Posterior vena cava (tissue), 2 donors: ENCODE measurements at places on chromosomes 6 and 20.

DNA sequence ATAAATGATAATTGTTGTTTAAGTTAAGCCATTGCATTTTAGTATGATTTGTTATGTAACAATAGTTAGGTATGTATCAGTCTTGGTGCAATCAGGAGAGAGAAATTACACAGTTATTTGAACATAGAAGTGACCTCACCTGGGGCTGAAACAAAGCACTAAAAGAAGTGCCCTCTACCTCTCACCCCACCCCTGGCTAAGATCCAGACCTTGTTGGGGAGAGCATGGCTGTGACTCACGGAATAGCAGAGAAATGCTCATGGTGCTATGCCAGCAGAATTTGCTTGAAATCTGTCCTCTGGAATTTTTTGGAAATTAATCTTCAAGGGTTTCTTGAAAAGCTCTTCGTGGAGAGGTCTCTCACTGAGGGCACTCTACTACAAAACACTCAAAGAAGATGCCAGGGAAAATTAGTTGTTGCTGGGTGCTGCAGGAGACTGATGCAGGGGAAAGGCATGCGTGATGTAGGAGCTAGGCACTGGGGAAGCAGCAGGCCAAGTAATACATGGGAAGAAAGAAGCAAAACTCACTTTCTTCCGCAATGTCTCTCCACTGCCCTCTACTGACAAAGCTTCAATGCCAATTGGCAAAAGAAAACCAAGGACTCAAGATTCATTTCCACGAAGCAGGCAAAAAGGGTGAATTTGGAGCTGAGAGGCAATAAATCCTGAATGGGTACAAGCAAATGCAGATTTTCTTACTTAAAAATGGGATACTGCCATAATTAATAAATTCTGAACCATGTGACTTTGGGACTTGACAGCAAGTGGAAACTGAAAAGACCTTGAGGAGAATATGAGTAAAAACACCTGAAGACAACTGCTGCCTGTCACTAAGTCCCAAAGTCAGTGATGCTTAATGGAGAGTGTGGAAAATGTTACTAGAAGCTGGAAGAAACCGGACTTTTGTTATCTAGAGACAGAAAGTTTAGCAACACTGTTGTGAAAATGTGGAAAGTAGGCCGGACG, 136.3 kb upstream of the ZNF184 start:
- DNase-seq = no peak

DNA sequence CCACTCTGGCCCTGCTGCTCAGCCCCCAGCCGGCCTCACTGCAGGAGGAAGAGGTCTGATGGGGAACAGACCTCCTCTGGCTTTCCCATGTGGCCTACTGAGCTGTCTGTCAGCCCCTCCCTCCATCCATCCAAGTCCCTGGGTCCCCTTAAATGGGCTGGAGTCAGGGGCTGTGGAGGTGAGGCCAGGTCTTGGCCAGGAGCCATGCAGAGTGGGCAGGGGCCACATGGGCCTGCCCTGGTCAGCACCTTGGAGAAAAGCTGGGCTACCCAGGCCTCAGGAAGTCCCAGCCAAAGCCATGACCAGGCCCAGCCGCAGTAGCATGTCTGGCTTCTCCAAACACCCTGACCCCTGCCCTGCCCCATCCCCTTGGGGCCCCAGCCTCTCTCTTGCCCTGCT, 6.3 kb downstream of the SPDEF start:
- no peak for DNase-seq

GRCh38 chr6:27592481-27593199, 119.7 kb upstream of the ZNF184 start:
- no peak for DNase-seq

GRCh38 chr6:149194820-149195558, 122.5 kb upstream of the TAB2 start:
- DNase-seq = no peak

- DNase-seq = no peak
Measured at GRCh38 chr20:8646716-8647115, 422.2 kb upstream of the PLCB4 start.

DNA sequence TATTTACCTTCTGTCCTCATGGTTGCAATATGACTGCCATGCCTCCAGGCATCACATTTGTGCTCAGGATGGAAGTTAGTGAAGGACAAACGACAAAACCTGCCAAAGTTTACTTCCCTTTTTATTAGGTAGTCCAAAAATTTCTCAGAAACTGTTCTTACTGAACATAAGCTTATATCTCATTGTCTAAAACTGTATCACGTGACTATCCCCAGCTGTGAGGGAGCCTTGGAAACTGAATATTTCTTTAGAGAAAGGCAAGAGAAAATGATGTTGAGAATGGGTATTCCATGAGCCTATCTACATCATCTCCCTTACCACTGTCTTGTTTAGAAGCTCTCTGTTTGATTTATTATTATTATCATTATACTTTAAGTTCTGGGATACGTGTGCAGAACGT, 303.6 kb upstream of the PRND start:
- no peak for DNase-seq

DNA sequence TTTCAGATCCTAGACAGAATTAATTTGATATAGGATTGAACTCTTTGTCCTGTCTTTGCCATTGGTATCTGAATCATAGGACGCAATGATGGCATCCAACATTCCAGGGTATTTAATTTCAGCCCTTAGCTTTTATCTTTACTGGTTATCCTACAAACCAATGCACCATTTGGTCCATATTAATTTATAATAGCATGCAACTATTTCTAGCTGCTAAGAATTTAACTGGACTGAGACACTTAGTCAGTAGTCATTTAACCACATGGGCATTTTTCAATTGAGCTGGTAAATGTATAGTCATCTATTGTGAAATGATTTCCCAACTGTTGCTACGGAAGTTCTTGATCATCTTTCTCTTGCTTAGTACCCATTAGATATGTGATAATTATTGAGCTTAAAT, 141.1 kb downstream of the CD164 start:
- no peak for DNase-seq

- DNase-seq = no peak
Measured at GRCh38 chr6:106476331-106477105, 116.0 kb downstream of the CRYBG1 start.

DNA sequence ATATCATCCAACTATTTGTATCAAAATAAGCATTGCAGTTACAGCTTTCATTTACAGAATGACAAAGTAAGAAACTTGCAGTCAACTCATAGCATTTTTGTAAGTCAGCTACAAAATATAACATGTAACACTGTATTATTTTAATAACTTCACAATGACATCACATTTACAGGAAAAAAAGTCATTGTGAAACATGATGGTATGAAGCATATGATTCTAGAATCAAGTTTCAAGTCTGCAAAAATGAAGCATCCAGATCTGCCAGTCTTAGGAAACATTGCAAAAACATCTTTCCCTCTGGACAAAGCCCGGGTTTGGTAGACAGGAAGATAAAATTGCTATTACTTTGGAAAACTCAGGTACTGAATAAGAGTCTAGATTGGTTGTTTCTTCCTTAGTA, 263.9 kb upstream of the NT5E start:
- DNase-seq = no peak

GRCh38 chr20:43942667-43943285, 28.1 kb downstream of the TOX2 start:
- DNase-seq = peak; percentile 65

DNA sequence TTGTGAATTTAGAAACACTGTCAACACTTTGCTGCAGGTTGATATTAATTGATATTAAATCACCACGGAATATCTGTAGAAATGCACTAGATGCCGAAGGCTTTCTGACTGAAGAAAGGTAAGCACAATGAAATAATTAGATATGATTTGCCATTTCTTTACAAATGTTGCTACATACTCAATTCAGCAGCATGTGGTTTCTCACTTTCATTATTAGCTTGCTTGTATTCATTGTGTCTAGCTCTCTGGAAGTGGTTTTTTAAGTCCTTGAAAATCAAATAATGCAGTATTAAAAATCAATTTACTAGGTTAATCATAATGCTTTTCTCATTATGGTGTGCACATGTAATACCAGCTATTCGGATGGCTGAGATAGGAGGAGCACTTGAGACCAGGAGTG, 231.3 kb upstream of the MARCKS start:
- no peak for DNase-seq

GRCh38 chr6:44035621-44036020, 91.6 kb downstream of the MRPL14 start:
- peak; percentile 60 for DNase-seq

- no peak for DNase-seq
Measured at GRCh38 chr6:142551274-142551811, 249.5 kb downstream of the ADGRG6 start.

DNA sequence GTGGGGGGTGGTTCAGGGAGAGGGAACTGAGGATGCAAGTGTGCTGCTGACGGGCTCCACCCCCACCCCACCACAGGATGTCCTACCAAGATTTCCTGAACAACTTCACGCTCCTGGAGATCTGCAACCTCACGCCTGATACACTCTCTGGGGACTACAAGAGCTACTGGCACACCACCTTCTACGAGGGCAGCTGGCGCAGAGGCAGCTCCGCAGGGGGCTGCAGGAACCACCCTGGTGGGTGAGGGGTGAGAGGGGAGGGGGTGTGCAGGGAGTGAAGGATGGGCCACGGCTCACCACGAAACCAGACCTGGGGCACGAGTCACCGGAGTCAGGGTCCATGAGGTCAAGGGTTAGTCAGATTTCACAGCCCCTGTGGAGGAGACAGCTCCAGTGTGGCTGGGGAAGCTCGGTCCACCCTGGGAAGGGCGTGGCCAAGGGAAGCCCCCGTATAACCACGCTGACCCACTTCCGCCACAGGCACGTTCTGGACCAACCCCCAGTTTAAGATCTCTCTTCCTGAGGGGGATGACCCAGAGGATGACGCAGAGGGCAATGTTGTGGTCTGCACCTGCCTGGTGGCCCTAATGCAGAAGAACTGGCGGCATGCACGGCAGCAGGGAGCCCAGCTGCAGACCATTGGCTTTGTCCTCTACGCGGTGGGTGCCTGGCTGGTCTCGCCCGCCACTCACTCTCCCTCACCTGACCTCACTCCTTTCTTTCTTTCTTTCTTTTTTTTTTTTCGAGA, 18.3 kb downstream of the CAPN11 start:
- peak; percentile 68 for DNase-seq

DNA sequence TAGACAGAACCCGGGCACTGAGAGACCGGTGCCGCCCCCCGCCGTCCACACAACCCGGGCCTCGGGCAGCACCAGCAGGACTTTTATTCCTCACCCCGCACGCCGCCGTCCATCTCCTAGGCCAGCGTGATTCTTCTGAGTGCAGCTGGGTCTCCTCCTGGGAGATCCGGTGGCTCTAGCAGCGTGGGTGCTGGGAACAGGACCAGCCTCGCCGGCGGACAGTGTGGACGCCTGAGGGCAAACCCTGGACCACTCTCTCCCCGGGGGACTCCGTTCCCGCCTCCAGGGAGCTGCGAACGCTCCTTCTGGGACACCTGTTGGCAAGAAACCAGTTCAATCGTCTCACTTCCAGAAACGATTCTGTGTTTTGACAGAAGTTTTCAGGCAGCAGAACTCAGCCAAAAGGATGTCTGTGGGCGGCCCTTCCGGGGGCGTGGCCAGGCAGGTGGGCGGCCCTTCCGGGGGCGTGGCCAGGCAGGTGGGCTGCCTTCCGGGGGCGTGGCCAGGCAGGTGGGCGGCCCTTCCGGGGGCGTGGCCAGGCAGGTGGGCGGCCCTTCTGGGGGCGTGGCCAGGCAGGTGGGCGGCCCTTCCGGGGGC, 130.7 kb downstream of the DLL1 start:
- peak; percentile 80 for DNase-seq

- DNase-seq = no peak
Measured at GRCh38 chr6:20481281-20481680, 53.0 kb upstream of the CDKAL1 start.

- no peak for DNase-seq
Measured at GRCh38 chr6:137919837-137920730, 53.0 kb downstream of the TNFAIP3 start.

- DNase-seq = no peak
Measured at GRCh38 chr6:14883921-14884320, 361.9 kb upstream of the JARID2 start.

DNA sequence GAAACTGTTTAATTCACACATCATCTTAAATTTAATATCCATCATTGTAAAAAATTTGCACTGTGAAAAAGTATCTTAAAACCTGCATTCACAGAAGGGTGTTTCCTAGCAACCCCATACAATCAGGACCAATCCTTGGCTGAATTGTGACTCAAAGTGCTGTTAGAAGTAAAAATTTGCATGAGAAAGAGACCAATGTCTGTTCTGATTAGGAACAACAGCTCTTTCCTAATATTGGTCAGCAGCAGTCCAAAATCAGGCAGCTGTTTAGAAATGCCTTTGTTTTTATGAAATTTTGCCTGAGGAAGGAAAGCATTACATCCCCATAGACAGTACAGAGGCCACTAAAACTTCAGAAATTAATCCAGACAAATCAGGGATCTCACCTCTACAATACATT, 987.0 kb downstream of the HACE1 start:
- DNase-seq = no peak

DNA sequence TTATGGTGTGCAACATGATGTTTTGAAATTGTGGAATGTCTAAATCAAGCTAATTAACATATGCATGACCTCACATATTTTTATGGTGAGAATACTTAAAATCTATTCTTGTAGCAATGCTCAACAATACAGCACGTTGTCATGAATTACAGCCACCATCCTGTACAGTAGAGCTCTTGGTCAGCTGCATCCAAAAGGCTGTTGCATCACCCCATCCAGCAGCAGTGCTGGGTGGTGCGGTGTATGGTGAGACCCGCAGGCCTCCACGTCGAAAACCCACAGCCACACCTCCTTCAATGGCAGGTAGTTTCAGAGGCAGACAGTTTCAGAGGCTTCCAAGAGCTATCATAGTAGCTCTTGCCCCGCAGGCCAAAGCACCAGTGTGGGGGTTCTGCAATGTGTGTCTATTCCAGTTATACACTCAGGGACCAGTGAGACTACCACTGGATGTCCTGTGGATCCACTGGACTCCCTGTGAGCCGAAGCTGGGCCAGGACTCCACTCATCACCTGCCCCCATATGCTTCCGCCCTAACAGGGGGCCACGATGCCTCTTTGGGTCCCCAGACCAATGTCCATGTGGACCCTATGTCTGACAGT, 23.4 kb downstream of the PACSIN1 start:
- DNase-seq = peak; percentile 46

GRCh38 chr6:22756365-22756764, 187.0 kb downstream of the HDGFL1 start:
- no peak for DNase-seq

DNA sequence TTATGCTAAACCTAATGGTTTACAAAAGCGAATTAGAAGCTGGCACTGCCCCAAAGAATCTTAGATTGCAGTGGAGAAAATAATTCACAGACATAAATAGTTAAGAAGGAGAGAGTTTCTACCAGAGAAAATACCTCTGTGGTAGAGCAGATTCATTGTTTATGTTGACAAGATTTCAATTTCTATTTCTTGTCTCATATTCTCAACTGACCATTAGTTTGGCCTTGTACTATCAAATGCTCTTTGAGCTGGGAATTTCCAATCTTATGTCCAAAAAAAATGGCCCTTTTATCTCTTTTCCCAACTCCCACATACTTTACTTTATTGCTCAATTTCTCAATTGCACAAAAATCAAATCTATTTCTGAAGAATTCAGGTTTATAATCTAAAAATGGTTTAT, 804.1 kb upstream of the CITED2 start:
- no peak for DNase-seq

DNA sequence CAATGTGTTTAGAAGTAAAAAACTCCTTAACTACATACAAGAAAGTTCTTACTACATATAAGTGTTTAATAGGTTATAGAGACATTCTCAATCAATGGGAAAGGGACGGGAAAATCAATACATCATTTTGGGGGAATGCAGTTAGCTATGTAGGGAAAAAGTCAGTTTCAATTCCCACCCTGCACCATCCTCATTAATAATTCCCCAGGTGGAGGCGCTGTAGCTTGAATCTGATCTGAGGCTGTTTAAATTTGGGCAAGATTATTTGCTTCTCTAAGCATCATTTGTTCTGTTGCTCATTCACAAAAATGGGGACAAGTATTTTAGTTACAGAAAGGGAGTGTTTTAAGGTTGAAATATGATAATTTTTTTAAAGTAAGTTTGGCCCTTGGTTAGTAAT, 19.1 kb downstream of the OLIG3 start:
- no peak for DNase-seq
